ENCODE measurements at places on chromosomes 3 and 15. TPM values are rescaled to one million over a fixed set of nuclear protein-coding genes. Genes with fewer than 3 reads are reported as not detected.

GRCh38 chr3:143824735-143825385 lies 23.4 kb downstream of the SLC9A9 start:
- H3K27ac ChIP-seq, result no peak overlapping the region
- H3K36me3 ChIP-seq, result no peaks in the 10 kb centered on the region
- H3K27me3 ChIP-seq, result no peaks in the 10 kb centered on the region
- DNase-seq, result no peak
- H3K4me3 ChIP-seq, result no peak overlapping the region
- H3K4me1 ChIP-seq, result no peaks in the 10 kb centered on the region

- no peak for DNase-seq
- H3K4me3 ChIP-seq, result no peak overlapping the region
- H3K27me3 ChIP-seq, result no peaks in the 10 kb centered on the region
- peaks cover 7% of the 10 kb centered on the region for H3K4me1 ChIP-seq
- no peak overlapping the region for H3K27ac ChIP-seq
These were observed 95.7 kb upstream of the IGSF10 start for GRCh38 chr3:151556596-151556995.

DNA sequence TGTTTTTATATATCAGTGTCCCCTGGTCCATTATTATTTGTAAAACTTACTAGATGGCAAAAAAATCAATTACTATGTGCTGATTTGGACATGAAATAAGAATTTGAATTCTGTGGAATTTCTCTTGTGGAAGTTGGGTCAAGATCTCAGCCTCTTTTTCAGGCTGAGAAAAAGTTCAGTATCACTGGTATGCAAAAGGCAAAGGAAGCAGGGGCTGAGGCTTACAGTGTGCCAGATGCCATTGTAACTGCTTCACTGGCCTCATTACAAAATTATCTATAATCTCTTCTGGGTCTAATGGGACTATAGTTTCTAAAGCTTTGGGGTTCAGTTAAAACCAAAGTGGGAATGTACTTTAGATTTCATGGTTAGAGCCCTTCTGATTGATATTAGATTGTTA lies 125.9 kb upstream of the SLC7A14 start:
- H3K27ac ChIP-seq, result no peak overlapping the region
- H3K36me3 ChIP-seq, result no peaks in the 10 kb centered on the region
- peaks cover 11% of the 10 kb centered on the region for H3K27me3 ChIP-seq
- no peak for DNase-seq
- H3K4me1 ChIP-seq, result no peaks in the 10 kb centered on the region

- peaks cover 1% of the 10 kb centered on the region for H3K36me3 ChIP-seq
- H3K27me3 ChIP-seq, result peaks cover 14% of the 10 kb centered on the region
- H3K27ac ChIP-seq, result no peak overlapping the region
- no peak for DNase-seq
These were observed 8.8 kb upstream of the KCTD6 start for GRCh38 chr3:58482917-58483636.

- no peak overlapping the region for H3K27ac ChIP-seq
- H3K27me3 ChIP-seq, result peaks cover 6% of the 10 kb centered on the region
- H3K4me1 ChIP-seq, result peaks cover 8% of the 10 kb centered on the region
- DNase-seq, result no peak
- no peaks in the 10 kb centered on the region for H3K36me3 ChIP-seq
These were observed 38.1 kb downstream of the DAPK2 start for GRCh38 chr15:64008177-64008576.

DNA sequence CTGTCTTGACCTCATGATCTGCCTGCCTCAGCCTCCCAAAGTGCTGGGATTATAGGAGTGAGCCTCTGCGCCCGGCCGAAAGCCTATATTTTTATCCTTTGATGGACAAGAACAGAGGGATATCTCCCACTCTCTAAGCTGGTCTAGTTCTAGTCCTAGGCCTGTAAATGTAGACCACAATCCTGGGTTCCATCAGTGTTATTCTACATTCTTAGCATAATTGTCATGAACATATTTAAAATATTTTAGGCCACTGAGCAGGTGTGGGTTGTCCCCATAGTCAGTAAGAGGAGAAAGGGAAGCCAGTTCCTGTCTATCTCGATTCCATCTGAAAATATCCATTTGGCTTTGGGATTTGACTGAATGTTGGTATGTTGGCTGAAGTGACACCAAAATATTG lies 118.1 kb downstream of the EBLN2 start:
- no peak overlapping the region for H3K4me3 ChIP-seq
- H3K27ac ChIP-seq, result no peak overlapping the region
- H3K4me1 ChIP-seq, result no peaks in the 10 kb centered on the region
- DNase-seq, result no peak
- H3K36me3 ChIP-seq, result no peaks in the 10 kb centered on the region

DNA sequence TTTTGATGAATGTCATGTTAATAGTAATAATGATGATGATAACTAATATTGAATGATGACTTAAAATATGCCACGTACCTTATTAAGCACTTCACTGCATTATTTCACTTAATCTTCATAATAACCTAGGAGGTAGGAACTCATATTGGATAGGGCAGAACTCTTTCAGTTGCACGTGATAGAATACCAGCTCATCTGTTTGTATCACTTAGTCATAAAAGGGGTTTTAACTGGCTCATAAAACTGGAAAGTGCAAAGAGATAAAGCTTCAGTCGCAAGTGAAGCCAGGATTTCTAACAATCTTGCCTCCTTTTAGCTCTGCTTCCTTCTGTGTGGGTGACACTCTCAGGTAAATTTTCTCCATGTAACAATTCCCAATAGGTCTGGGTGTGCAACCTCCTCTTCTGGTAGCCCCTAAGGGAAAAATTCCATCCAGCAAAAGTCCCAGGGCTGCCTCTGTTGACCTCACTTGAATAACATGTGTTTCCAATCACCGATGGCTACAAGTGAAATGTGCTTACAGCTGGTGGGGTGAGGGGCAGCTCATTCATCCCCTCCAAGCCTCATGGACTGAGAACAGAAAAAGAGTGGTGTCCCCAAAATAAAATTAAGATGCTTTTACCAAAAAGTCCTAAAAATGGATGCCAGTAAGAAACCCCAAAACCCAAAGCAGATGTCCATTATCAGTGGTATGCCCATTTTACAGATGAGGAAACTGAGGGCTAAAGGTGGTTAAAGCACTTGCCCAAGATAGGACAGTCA lies 9.3 kb downstream of the GXYLT2 start:
- H3K4me3 ChIP-seq, result no peak overlapping the region
- H3K4me1 ChIP-seq, result peaks cover 3% of the 10 kb centered on the region
- no peak for DNase-seq
- H3K27ac ChIP-seq, result no peak overlapping the region

GRCh38 chr3:128490915-128491690 lies 1.9 kb downstream of the GATA2 start:
- H3K27ac ChIP-seq, result peak overlapping the region; percentile 41
- no peak overlapping the region for H3K4me3 ChIP-seq
- peaks cover 12% of the 10 kb centered on the region for H3K4me1 ChIP-seq
- DNase-seq, result no peak
- H3K36me3 ChIP-seq, result no peaks in the 10 kb centered on the region

- peak overlapping the region; percentile 91 for H3K27ac ChIP-seq
- no peaks in the 10 kb centered on the region for H3K36me3 ChIP-seq
- DNase-seq, result no peak
These were observed 48.4 kb upstream of the TRAK1 start for GRCh38 chr3:42042747-42043098.

DNA sequence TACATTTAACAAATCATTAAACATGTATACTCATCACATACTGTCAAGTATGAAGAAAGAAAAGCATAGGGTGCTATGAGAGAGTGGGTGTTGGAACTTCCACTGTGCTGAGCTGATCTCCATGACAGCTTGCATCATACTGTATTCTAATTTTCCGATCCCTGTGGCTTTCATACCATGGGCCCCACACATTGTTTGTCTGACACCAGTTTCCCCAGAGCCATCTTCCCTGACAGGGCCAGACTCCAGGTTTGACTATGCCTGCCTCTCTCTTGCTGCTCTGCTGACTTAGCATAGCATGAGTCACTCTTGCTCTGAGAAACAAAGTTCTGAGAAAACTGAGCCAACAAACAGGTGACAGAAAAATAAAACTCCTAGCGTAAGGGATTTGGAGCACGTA lies 37.0 kb upstream of the CASR start:
- no peaks in the 10 kb centered on the region for H3K4me1 ChIP-seq
- H3K4me3 ChIP-seq, result no peak overlapping the region
- no peak overlapping the region for H3K27ac ChIP-seq

DNA sequence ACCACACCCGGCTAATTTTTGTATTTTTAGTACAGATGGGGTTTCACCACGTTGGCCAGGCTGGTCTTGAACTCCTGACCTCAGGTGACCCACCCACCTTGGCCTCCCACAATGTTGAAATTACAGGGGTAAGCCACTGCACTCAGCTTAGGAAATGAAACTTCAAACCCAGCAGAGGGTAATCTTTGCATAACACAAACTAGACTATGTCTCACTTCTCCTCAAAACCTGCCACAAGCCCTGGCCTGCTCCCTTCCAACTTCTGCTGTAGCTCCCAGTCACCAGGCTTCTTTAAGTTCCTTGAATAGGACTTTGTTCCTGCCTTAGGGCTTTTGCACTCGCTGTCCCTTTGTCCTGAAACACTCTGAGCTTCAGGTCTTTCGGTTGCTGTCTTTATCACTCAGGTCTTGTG lies 39.2 kb upstream of the SEMA4B start:
- H3K27me3 ChIP-seq, result no peaks in the 10 kb centered on the region
- peak overlapping the region; percentile 59 for H3K27ac ChIP-seq
- no peaks in the 10 kb centered on the region for H3K36me3 ChIP-seq
- DNase-seq, result no peak
- H3K4me1 ChIP-seq, result peaks cover 22% of the 10 kb centered on the region

DNA sequence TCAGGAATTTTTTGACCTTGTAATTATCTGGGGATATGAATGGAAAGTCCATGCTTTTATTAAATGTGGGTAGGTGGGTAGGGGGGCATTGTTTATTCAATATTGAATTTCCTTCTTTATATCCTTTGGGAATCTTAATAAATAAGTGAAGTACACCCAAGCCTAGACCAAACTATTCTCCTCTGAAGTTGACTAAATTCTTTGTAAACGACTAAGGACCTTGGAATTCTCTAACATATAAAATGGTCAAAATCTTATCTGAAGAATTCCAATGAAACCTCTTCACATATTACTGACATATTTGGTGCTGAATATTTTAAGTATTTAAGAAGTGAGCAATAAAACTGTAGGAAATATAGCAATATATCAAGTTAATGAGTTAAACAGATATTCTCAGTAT lies 1432.1 kb upstream of the GBE1 start:
- no peaks in the 10 kb centered on the region for H3K36me3 ChIP-seq
- no peak for DNase-seq
- H3K27ac ChIP-seq, result no peak overlapping the region
- H3K4me3 ChIP-seq, result no peak overlapping the region
- no peaks in the 10 kb centered on the region for H3K4me1 ChIP-seq

- H3K36me3 ChIP-seq, result no peaks in the 10 kb centered on the region
- H3K27ac ChIP-seq, result no peak overlapping the region
- peaks cover 17% of the 10 kb centered on the region for H3K4me1 ChIP-seq
These were observed 16.2 kb upstream of the ETV5 start for GRCh38 chr3:186125118-186125517.

DNA sequence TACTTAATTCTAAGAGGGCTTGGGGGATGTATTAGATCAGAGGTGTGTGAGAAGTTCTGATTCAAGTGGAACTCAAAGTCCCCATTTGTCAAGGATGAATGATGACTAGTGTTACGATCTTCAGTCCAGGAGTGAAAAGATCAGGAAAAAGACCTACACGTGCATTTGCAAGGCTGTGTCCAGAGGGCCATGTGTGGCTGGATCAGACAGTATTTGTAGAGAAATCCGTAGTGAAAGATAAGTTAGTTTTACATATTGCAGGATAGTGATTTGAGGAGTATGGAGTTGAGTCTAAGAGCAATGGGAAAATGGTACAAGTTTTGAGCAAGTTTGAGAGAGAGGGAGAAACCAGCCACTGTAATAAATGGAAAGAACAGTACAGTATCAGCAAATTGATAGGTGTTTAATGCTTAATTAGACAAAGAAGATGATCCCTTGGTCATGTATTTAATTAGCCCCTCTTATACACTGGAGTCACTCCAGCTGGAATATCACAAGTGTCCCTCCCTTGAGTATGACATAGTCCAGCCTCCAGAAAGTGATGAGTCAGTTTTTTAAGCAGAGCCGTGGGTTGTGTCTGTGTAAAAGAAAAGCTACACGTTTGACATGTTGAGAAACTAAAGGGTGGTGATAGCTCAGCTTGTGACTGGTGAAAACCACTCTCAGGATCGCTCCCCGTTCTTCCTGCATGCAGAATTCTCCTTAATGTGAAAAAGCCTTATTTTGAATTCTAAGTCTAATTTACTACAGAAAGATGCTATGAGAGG lies 348.8 kb downstream of the ROBO1 start:
- H3K4me3 ChIP-seq, result no peak overlapping the region
- no peaks in the 10 kb centered on the region for H3K27me3 ChIP-seq
- H3K4me1 ChIP-seq, result no peaks in the 10 kb centered on the region
- no peaks in the 10 kb centered on the region for H3K36me3 ChIP-seq
- DNase-seq, result no peak
- H3K27ac ChIP-seq, result no peak overlapping the region

- H3K27ac ChIP-seq, result peak overlapping the region; percentile 95
- H3K4me3 ChIP-seq, result no peak overlapping the region
- H3K36me3 ChIP-seq, result peaks cover 3% of the 10 kb centered on the region
- H3K27me3 ChIP-seq, result no peaks in the 10 kb centered on the region
These were observed 111.5 kb downstream of the FILIP1L start for GRCh38 chr3:100002599-100003350.

GRCh38 chr3:111568911-111569310 lies 26.2 kb downstream of the ZBED2 start:
- H3K4me1 ChIP-seq, result peaks cover 5% of the 10 kb centered on the region
- H3K36me3 ChIP-seq, result no peaks in the 10 kb centered on the region
- no peak overlapping the region for H3K27ac ChIP-seq
- H3K27me3 ChIP-seq, result no peaks in the 10 kb centered on the region

DNA sequence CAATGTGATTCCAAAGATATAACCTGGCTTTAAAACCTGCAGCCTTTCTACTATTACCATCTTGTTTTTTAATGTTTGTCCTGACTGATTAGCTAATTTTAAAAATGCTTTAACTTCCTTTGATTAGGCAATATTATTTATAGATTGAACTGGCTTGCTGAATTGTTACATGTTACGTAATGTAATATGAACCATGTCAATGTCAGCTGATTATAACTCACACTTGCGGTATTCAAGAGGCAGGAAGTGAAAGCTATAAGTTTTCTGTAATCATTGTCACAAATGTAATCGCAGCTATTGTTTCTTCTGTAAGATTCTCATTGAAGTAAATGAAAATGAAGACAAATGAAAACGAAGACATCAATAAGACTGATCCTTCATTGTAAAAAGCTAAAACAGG lies 146.8 kb downstream of the ROBO2 start:
- no peaks in the 10 kb centered on the region for H3K36me3 ChIP-seq
- H3K27me3 ChIP-seq, result no peaks in the 10 kb centered on the region
- no peak for DNase-seq
- peaks cover 38% of the 10 kb centered on the region for H3K4me1 ChIP-seq

DNA sequence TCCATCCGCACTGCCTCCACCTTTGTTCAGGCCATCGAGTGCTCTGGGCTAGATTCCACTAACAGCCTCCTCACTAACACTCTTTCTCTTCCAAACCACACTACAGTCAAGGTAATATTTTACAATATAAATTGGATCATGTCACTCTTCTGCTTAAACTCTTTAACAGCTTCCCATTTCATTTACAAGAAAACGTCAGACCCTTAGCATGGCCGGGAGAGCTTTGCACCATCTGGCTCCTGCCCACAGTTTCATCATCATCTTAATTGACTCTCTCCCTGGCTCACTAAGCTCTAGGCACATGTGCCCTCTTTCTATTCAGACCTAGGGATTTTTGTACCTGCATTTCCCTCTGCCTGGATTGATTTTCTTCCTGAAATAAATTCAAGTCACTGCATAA lies 354.7 kb downstream of the FGF12 start:
- no peak for DNase-seq
- no peak overlapping the region for H3K4me3 ChIP-seq
- no peak overlapping the region for H3K27ac ChIP-seq
- no peaks in the 10 kb centered on the region for H3K36me3 ChIP-seq

Gene COL6A5
- not detected for total RNA-seq

Gene FMN1
- total RNA-seq, result 0.41 TPM

Gene CADPS
- 149 TPM for total RNA-seq

Measured in progenitor cell of endocrine pancreas (in vitro differentiated cells).